Stimulated activated CD8-positive, alpha-beta memory T cell treated with anti-CD3 and anti-CD28 coated beads, Interleukin-4, amount 100 ng/mL, for 1 hour (primary cell): ENCODE measurements at places on chromosomes 6 and 20.

DNA sequence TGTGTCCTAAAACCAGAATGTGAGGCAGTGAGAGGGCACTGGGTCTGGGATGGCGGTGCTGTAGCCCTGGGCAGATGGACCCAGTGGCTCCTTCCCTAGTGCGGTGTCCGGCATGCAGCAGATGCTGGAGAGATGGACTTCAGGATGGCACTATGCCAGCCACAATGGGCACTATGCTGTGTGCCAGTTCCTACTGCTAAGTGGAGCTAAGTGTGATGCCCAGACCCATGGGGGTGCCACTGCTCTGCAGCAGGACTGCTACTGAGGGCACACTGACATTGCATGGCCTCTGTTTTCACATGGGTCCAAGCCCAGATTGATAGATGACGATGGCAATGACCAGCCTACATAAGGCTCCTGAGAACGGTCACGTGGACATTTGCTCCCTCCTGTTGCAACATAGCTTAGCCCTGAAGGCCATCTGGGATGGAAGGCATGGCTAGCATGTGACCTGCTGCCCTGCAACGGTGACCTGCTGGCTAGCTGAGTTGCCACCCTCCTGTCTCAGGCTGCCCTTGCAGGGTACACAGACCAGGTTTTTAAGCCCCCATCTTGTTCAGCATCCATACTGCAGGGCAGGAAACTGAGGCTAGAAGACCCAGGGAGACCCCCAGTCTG is 31.3 kb upstream of the KCNK16 start:
- DNase-seq = no peak

DNA sequence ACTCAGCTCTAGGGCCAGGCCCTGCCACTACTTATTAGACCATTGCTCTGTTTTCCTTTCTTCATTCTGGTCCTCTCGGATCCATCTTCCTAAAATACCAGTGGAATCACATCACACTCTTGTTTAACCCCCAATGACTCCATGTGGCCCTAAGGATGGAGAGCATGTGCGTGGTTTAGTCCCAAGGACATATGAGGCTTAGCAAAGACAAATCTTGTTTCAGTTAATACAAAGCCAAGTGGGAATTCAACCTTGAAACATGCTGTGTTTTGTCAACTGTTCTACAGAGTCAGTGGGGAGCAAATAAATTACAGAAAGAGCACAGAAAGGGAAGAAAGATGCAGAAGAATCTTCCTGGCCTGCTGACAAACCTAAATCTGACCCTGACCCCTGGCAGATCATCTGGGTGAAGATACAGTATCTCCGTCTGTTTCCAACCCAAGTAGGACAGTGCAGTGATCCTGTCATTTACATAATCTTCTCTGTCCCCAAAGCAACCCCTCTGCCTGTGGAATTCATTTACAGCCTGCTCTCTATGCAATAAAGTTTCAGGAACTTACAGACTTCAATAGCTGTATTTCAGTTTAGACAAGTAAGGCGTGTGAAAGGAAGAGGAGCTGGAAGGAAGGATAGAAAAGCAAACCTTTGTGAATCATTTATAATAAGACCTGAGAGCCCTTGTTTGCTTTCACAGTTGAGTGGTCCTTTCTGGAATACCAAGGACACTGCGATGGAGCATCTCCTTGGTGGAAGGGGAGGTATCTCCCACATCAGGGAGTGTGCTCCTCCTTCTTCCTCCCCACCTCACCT is 144.0 kb downstream of the THBS2 start:
- no peak for DNase-seq

GRCh38 chr6:3977875-3978711 is 100.8 kb downstream of the FAM217A start:
- peak; percentile 15 for DNase-seq

- no peak for DNase-seq
Observed at GRCh38 chr6:38579010-38579628, 60.6 kb downstream of the BTBD9 start.

DNA sequence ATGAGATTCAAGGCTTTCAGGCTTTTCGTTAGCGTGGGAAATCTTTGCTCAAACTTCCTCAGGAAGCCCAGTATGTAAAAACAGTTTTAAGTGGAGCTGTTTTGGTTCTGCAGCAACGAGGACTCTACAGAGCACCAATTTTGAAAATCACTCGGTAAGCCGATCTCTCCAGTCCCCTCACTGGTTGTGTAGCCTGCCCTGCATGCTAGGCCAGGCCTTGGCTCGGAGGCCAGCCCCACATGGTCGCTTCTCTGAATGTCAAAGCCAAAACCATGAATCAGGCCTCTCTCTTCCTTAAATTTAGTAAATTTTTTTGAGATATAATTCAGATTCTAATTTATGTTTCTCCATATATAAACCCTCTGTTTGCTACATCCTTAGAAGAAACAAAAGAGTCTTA is 108.0 kb downstream of the CHD6 start:
- DNase-seq = no peak

GRCh38 chr6:96465321-96465903 is 56.2 kb upstream of the UFL1 start:
- DNase-seq = no peak

DNA sequence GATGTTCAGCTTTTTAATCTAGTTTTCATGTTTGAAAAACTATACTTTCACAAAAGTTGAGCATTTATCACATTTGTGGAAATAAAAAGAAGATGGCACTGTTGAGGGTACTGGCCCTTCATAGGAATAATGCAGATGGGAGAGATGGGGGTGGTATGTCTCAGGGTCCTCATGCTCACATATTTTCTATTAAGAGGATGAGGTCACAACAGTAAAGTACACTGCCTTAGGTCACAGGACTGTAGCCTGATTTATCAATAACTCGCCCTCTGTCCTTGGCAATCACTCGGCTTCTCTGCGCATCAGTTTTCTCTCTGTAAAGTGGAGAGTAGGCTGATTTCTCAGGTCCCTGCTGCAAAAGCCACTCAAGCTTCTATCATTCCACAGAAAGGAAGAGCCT is 55.9 kb downstream of the PPP1R3G start:
- DNase-seq = no peak

- no peak for DNase-seq
Observed at GRCh38 chr6:139355777-139356445, 18.5 kb downstream of the CITED2 start.

DNA sequence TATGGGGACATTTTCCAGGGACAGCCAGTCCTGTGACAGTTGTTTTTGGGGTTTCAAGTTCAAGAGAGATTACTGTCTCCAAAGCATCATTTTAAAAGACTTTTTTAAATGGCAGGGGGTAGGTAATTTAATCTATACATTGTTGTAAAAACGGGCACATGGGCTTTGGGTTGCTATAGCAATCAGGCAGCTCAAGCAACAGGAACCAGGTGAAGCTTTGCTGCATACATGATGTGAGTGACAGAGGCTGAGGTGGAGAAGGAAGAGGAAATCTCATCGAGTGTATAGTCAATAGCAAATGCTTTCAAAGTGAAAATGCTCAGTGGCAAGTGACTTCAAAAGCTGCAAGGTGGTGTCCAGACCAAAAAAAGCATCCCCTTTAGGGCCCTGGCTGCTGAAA is 277.4 kb upstream of the JAG1 start:
- no peak for DNase-seq

DNA sequence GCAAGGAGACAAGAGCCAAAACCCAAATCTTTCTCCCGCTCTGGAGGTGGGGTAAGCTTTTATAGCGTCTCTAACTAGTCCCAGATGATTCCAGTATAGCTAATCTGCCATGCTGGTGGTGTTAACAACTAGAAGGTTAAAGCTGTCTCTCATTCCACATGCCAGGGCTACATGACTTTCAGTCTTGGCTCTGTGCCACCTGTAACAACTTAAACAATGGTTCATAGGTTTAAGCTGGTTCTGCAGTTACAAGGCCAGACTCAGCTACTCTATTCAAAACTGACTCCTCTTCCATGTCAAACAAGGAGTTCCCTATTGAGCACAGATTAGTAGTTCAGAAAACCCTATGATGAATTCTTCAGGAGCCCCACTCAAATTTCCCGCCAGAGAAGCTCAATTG is 128.9 kb downstream of the ELOVL4 start:
- no peak for DNase-seq

DNA sequence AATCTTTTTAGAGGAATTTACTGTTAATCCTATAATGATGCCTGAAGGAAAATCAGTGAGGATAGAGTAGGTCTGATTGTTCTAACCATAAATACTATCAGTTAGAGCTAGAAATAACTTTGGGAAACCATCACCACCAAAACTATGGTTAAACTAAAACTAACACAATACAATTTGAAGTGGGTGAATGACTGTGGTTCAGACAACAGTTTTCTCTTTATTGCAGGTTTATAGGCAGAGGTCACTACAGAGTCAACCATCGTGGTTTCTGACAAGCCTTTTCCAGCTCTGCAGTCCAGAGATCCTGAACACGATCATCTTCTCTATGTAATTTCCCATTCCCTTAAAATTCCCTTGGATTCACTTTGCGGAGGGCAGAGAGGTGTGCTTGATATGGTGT is 134.3 kb downstream of the IBTK start:
- DNase-seq = no peak

DNA sequence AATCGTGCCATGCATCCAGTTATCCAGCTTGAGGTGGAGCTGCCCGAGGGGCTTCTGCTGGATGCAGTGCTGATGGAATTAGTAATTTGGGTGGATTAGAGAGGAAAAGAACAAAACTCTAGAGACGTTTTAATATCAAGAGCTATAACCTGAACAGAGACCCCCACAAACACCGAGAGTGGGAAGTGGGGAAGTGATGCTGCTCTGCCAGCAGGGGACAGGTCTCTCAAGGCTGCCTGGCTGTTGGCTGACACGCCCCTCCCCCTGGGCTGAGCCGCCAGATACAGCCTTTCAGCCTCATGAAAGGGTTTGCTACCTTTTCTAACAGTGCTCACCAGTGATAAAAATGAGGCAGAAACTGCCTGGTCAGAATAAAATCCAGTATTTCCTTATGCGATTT is 9.6 kb downstream of the LEMD2 start:
- no peak for DNase-seq

DNA sequence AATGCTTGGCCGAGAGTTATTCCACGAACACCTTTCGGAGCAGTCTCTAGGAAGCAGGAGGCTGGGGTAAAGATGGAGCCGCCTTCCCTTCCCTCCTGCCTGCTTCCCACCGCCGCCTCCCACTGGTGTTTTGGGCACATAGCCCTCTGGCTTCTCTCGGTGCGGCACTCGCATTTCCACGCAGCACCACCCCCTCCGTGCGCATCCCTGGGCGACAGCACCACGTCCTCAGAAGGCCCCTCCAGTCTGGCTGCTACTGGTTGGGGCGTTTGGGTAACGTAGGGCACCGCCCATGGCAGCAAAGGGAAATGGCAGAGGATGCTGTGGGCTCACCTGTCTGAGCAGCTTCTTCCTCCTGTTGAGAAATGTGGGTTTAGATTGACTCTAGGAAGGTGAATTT is 2.4 kb downstream of the COL20A1 start:
- DNase-seq = no peak

DNA sequence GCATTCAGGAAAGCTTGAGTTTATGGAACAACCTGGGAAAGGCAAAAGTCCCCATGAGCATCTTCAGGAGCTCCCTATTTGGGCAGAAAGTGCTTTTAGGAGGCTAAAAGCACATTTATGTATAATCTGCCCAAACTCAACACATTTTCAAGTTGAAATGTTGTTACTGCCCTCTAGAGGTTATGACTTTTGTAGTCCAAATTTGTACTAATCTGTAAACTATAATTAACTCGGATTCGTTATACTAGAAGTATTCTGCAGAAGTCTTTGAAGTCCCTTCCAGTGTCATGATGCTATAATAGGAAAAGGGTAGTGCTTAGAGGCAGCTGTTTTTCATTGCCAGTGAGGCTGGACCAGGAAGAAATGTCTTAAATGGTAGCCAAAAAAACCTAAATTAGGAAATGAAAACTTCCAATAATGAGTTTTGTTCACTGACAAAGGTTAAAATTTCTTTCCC is 44.8 kb upstream of the EMILIN3 start:
- no peak for DNase-seq

DNA sequence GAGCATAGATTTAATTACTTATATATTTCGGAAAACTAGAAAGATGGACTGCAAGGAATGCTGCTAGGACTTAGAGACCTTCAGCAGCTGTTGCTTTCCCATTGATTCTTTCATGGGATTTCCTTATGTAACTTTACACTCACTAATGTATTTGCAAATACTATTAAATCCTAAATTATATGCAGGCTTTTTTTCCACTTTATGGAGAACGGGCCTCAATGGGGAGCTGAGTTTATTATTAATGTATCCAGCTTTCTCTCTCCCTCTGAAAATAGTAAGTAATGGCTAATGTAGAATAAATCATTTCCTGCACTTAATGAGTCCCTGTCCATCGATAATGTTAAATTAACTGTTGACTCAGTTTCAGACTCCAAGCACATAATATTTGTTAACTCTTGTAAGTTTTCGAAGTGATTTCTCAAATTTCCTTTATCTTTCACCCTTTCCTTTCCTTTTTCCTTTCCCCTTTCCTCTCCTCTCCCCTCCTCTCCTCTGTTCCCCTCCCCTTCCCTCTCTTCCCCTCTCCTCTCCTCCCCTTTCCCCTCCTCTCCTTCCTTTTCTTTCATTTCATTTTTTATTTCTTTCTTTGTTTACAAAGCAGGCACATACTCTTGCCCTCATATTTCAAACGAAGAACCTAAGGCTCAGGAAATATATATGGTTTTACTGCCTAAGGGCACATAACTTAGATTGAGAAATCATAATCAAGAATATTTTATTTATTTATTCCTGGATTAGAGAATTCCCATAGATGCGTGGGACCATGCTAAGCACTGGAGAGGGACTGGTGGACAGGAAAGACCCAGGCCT is 503.6 kb downstream of the MMUT start:
- DNase-seq = no peak

GRCh38 chr20:11457488-11457887 is 460.2 kb upstream of the BTBD3 start:
- DNase-seq = no peak

DNA sequence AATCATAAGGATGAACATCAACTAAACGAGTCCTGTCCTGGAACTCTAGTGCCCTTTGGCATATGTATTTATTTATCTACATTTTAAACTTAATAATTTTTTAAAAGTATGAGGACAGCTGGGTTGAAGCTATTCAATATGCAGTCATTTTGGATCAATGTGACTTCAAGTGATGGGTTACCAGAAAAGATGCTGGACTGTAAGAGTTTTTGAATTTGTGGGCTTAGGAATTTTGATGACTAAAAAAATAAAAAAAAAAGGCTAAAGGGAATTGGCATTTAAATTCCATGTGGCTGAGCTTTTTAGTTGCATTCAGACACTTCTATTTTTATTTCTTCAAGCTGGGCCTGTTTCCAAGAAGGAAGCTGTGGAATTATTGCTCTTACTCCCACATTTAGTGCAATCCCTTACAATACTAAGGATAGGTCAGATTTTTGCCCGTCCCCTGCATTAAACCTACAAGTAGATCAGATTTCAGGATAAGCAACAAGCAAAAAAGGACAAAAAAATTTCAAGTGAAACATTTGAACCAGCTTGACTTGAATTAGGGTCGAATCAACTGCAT is 704.2 kb upstream of the CITED2 start:
- DNase-seq = no peak

GRCh38 chr6:4358414-4359107 is 223.2 kb upstream of the ECI2 start:
- DNase-seq = no peak
